ENCODE measurements at places on chromosomes 13 and 19.
A peak's percentile ranks its signal among the peaks of the same experiment; 100 is the strongest.

- DNase-seq = no peak
Measured at GRCh38 chr13:30685987-30686386, 49.4 kb upstream of the ALOX5AP start.

DNA sequence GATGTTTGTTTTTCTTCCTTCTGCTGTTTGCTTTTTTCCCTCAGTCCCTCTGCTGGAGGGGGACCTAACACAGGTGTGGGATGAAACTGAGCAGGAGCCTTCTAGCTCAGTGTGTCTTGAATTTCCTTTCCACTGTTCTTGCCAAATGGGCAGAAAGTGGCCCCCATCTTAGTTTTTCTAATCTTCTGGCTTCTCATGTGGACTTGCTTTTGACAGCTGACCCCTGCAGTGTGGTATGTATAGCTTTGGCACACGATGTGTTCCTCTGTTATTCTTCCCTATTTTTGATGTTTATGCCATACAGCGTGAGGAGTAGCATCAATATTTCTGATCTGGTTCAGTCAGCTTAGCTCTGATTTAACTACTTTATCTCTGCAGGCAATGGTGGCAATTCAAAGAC, 8.3 kb downstream of the LRCH1 start:
- DNase-seq = no peak

GRCh38 chr13:111177081-111177711, 62.1 kb downstream of the ARHGEF7 start:
- peak; percentile 79 for DNase-seq

GRCh38 chr19:49338691-49339300, 3.6 kb downstream of the CD37 start:
- DNase-seq = no peak

DNA sequence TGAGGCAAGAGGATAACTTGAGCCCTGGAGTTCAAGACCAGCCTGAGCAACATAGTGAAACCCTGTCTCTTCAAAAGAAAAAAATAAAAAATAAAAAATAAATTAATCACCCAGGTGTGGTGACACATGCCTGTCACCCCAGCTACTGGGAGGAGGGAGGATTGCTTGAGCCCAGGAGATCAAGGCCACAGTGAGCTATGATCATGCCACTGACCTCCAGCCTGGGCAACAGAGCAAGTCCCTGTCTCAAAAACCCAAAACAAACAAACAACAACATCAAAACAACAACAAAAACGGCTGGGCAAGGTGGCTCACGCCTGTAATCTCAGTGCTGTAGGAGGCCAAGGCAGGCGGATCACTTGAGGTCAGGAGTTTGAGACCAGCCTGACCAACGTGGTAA, 4.3 kb upstream of the SLC39A3 start:
- DNase-seq = no peak

DNA sequence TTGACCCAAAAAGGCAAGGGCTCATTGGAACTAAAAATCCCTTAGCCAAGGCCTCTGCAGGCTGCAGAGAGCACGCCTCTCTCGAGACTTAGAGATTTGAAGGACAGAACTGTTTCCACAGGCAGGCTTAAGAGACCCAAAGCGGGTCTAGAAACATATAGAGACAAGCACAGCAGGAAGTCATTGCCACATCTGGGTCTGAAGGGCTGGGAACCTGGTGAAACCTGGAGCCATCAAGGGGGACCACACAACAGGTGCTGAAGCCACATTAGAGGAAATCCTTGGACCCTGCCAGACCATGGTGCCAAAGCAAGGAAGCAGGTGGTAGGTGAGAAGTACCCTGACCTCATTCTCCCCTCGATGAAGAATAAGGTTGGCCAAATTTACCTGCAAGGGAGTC, 33.8 kb upstream of the LRCH1 start:
- no peak for DNase-seq

DNA sequence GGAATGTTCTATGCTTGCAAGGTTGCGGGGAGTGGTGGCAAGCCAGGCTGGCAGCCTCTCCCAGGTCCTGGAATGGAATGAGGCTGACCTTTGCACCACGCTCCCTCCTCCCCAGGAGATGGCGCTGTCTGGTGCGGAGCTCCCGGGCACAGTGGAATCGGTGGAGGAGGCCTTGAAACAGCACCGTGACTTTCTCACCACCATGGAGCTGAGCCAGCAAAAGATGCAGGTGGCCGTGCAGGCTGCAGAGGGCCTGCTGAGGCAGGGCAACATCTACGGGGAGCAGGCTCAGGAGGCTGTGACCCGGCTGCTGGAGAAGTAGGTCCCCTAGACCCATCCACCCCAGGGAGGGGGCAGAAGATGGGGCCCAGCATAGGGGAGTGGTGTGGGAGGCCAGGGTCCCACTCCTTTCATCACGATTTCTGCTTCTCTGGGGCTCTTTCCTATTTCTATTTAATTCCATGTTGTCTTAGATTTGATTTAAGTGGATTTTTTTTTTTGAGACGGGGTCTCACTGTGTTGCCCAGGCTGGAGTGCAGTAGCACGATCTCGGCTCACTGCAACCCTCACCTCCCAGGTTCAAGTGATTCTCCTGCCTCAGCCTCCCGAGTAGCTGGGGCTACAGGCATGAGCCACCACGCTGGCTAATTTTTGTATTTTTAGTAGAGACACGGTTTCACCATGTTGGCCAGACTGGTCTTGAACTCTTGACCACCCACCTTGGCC, 53.2 kb upstream of the SHKBP1 start:
- peak; percentile 24 for DNase-seq

DNA sequence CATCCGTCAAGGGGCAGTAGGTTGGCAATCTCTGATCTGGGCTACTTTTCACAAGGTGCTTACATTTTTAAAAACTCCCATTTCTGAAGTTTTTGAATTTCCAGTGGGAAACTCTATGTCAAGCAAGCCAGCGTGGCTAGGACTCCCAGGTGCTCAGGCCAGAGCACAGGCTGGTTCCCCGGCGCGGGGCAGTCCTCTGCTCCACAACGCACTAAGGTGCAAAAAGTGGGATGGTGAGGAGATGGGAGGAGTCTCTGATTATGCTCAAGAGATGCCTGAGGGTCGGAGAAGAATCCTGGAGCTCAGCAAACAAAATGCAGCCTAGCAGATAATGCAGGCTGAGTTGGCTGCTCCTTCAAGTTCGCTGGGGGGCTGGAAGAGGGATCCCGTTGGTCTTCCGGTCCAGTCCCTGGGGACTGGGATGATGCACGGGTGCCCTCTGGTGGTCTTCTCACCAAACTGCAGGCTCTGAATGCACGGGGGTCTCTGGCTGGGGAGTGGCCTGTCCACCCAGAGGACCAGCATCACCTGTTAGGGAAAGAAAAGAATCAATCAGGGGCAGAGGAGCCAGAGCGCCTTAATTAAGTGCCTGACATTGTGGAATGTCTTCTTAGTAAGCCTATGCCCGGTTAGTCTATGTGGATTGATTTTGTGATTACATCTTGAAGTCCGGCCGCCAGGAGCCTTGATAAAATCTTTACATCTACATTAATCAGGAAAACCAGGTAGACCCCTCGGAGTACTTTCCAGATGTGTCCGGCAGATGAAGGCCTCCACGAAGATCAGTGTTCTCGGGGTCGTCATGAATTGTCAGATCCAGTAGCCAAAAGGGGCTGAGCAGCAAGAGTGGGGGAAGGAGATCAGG, 244.4 kb upstream of the MAB21L1 start:
- no peak for DNase-seq

GRCh38 chr19:44176590-44176989, 11.7 kb downstream of the ZNF226 start:
- DNase-seq = no peak

Data from T-cell (primary cell).